Dorsolateral prefrontal cortex (tissue), 122 donors: ENCODE measurements at places on chromosomes 1 and 21. TPM values are rescaled to one million over a fixed set of nuclear protein-coding genes. Genes with fewer than 3 reads are reported as not detected.

The VHLL gene
- total RNA-seq, result not detected

The PODN gene
- total RNA-seq, result 13.8 TPM

The AGBL4 gene
- 42.4 TPM for total RNA-seq

The SLC25A34 gene
- total RNA-seq, result 3.8 TPM

The SLC1A7 gene
- 1.8 TPM for total RNA-seq

The CACNA1E gene
- total RNA-seq, result 89.2 TPM

The KIF17 gene
- total RNA-seq, result 23.5 TPM

The NBPF6 gene
- total RNA-seq, result not detected

The MPZ gene
- 2.8 TPM for total RNA-seq

The FAM151A gene
- not detected for total RNA-seq

The TRIM67 gene
- total RNA-seq, result 2.7 TPM

The TTC39A gene
- 17.3 TPM for total RNA-seq

The LINGO4 gene
- total RNA-seq, result not detected

The TPTE gene
- not detected for total RNA-seq

The CD101 gene
- 5.3 TPM for total RNA-seq

The C1orf115 gene
- 90.1 TPM for total RNA-seq

The EXTL1 gene
- 36.7 TPM for total RNA-seq

The HP1BP3 gene
- total RNA-seq, result 312 TPM

The ACTL8 gene
- total RNA-seq, result not detected

The NPHS2 gene
- not detected for total RNA-seq

The RRP1B gene
- 15.7 TPM for total RNA-seq

The HAPLN2 gene
- total RNA-seq, result 131 TPM

The HMGCS2 gene
- not detected for total RNA-seq

The CNIH3 gene
- total RNA-seq, result 17.4 TPM

The CHTOP gene
- total RNA-seq, result 76.4 TPM

The RGS4 gene
- 259 TPM for total RNA-seq

The ADCY10 gene
- 1.9 TPM for total RNA-seq
